Left ventricle myocardium inferior (tissue), 1 donor: ENCODE measurements at places on chromosomes 3 and 15.

GRCh38 chr3:97340940-97341339 is 423.6 kb upstream of the ARL6 start:
- no peak overlapping the region for H3K4me3 ChIP-seq
- H3K27me3 ChIP-seq: no peaks in the 10 kb centered on the region
- H3K36me3 ChIP-seq: no peaks in the 10 kb centered on the region

DNA sequence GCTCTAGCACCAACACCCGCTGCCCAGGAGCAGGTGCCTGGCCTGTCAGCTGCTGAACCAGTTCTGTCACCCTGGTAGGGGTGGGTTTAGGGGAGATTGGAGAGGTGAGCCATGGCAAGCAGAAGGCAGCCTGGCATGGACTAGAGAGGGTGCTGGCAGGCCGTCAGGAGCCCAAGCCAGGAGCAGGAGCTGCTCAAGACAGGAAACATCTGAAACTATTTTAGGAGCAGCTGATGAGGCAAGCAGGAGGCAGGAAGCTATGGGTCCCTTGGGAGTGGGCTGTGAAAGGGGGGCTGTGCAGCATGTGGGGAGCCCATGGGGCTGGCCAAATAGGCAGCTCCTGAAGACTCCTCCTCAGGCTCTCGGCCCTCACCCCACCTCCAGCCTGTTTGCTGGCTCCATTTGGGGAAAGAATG is 2.3 kb downstream of the INKA1 start:
- peak overlapping the region; percentile 99 for H3K27ac ChIP-seq
- peaks cover 62% of the 10 kb centered on the region for H3K4me1 ChIP-seq
- H3K4me3 ChIP-seq: peak overlapping the region; percentile 91
- peaks cover 13% of the 10 kb centered on the region for H3K36me3 ChIP-seq
- H3K27me3 ChIP-seq: no peaks in the 10 kb centered on the region
- DNase-seq: peak; percentile 88

- H3K27ac ChIP-seq: no peak overlapping the region
- H3K4me1 ChIP-seq: peaks cover 5% of the 10 kb centered on the region
- H3K36me3 ChIP-seq: no peaks in the 10 kb centered on the region
- DNase-seq: no peak
- no peak overlapping the region for H3K4me3 ChIP-seq
- H3K27me3 ChIP-seq: no peaks in the 10 kb centered on the region
These were observed 43.1 kb upstream of the SLC25A36 start for GRCh38 chr3:140898340-140899180.

GRCh38 chr15:89018207-89018606 is 70.0 kb upstream of the ABHD2 start:
- H3K4me1 ChIP-seq: peaks cover 41% of the 10 kb centered on the region
- peak overlapping the region; percentile 56 for H3K4me3 ChIP-seq
- H3K27ac ChIP-seq: peak overlapping the region; percentile 87

GRCh38 chr15:87154761-87155160 is 1075.1 kb downstream of the AGBL1 start:
- DNase-seq: no peak
- H3K4me1 ChIP-seq: no peaks in the 10 kb centered on the region
- no peaks in the 10 kb centered on the region for H3K36me3 ChIP-seq
- H3K27me3 ChIP-seq: peaks cover 10% of the 10 kb centered on the region

DNA sequence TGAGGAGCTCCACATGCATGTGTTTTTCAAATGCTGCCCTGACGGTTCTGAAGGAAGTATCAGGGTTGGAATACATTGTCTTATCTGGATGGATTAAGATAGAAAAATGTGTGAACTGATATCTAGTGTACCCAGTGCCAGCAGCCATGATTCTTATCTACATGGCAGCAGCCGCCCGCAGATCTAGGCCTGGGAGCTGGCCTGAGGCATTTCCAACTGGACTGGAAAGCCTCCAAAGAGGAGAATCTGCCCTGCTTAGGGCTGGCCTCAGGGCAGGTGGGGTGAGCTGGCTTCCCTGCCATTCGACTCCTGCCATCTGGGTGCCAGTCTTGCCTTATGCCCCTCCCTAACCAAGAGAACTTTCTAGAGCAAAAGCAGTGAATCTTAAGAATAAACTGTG is 125.8 kb downstream of the SSR3 start:
- no peaks in the 10 kb centered on the region for H3K4me1 ChIP-seq
- no peak overlapping the region for H3K27ac ChIP-seq
- H3K27me3 ChIP-seq: no peaks in the 10 kb centered on the region
- H3K4me3 ChIP-seq: no peak overlapping the region
- no peaks in the 10 kb centered on the region for H3K36me3 ChIP-seq

- no peak for DNase-seq
- H3K4me1 ChIP-seq: no peaks in the 10 kb centered on the region
- peaks cover 59% of the 10 kb centered on the region for H3K27me3 ChIP-seq
- no peaks in the 10 kb centered on the region for H3K36me3 ChIP-seq
These were observed 47.4 kb downstream of the SYN2 start for GRCh38 chr3:12051586-12051985.

GRCh38 chr3:74613521-74614106 is 845 bp downstream of the CNTN3 start:
- peaks cover 9% of the 10 kb centered on the region for H3K4me1 ChIP-seq
- no peak overlapping the region for H3K27ac ChIP-seq
- peaks cover 36% of the 10 kb centered on the region for H3K27me3 ChIP-seq
- DNase-seq: no peak
- H3K4me3 ChIP-seq: peak overlapping the region; percentile 67

DNA sequence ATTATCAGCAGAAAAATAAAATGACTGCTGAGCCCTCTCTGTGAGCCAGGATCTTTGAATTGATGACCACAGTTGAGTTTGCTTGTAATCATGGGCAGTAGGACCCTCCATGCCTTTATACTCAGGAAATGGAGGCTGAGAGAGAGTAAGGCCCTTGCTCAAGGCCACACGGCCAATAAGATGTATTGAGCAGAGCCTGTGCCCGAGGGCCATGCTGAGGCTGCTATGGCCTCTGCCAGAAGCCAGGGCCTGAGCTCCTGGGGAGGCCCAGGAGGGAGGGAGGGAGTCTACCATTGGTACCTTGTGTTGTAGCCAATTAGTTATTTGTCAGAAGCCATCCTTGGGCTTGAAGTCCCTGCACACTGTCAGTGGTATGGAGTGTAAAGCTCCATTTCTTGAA is 151.4 kb downstream of the DNAJB8 start:
- DNase-seq: no peak
- no peak overlapping the region for H3K4me3 ChIP-seq
- H3K36me3 ChIP-seq: peaks cover 8% of the 10 kb centered on the region

DNA sequence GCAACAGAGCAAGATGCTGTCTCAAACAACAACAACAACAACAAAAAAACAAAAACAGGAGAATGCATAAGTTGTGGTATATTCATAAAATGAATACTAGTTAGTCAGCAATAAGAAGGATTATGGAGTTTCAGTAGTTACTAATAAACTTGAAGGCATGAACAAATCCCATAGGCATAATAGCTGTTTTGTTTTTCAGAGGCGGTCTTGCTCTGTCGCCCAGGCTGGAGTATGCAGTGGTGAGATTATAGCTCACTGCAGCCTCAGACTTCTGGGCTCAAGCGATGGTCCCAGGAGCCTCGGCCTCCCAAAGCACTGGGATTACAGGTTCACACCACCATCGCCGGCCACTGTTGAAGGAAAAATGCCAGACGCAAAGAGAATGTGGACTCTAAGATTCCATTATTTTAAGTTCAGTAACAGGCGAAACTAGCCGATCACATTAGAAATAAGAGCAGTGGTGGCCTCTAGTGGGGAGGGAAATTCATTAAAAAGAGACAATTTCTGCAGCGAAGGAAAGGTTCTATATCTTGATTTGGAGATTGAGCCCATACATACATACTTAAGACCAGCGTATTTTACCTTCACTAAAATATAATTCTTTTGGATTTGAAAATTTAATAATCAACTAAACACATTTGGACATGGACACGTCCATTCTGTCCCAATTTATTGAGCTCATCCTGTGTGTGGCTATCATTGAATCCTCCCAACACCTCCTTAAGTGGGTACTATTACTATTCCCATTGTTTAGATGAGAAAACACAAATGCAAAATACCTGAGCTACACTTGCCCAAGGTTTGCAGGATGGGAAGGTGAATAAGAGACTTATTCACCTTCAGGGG is 27.4 kb upstream of the HDAC11 start:
- H3K27me3 ChIP-seq: no peaks in the 10 kb centered on the region
- peak overlapping the region; percentile 73 for H3K4me3 ChIP-seq
- DNase-seq: no peak
- peaks cover 15% of the 10 kb centered on the region for H3K4me1 ChIP-seq
- H3K36me3 ChIP-seq: no peaks in the 10 kb centered on the region

DNA sequence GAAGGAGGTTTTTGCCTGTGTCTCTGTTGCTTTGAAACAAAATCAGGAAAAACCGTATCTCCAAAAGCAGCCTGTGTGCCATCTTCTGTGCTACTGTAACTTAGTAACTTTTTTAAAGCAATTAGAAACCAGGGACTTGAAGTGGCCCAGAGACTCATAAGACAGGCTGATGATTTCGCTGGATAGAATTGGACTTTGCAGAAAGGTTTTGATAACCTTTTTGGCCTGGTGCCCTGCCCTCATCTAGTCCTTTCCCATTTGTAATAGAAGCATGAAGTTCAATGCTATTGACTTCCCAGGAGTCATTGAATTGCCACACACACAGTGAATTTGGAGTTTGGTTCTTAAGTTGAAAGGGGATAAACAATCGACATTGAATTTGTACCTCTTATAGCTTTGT is 157.2 kb downstream of the PTPRG start:
- H3K27ac ChIP-seq: peak overlapping the region; percentile 81
- peaks cover 63% of the 10 kb centered on the region for H3K4me1 ChIP-seq
- no peaks in the 10 kb centered on the region for H3K27me3 ChIP-seq
- H3K36me3 ChIP-seq: no peaks in the 10 kb centered on the region
